NCI-H524 (cell line): ENCODE measurements at places on chromosomes 1 and 21.

- no peak for DNase-seq
These were observed 158.3 kb downstream of the FGGY start for GRCh38 chr1:59455206-59455605.

DNA sequence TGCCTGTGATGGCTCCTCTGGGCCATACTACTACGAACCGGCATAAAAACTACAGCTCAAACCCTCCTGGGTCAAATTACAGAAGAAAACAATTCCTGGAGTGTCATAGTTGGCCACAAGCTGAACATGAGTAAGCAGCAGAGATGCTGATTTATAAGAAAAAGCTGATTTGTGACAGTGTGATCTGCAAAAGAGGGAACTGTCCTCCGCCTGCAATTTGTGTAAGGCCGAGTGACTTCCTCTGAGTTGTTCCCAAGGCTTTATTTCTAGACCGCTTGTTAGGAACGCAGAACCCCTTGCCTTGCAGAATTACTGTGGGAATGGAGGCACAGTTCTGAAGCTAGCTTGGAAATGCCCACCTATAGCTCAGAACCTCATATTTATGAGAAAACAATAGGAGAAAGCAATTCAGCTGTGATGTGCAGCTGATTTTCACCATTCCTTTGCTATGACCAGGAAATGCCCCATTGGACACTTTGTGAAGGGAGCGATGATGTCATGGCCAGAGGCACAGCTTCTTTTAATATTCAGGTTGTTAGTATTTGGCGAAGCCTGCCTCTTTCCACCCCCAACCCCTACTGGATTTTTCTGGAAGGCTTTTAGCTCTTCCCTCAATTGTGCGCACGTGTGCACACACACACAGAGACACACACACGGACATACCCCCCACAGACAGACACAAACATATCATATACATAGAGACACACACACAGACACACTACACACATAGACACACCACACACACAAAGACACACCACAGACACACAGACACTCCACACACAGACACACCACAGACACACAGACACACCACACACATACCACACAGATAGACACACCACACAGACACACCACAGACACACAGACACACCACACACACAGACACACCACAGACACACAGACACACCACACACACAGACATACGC lies 47.6 kb downstream of the IER5 start:
- no peak for DNase-seq

- no peak for DNase-seq
These were observed 400.3 kb upstream of the CAMK1G start for GRCh38 chr1:209183195-209183594.

GRCh38 chr1:100438375-100438774 lies 86.1 kb downstream of the CDC14A start:
- no peak for DNase-seq

DNA sequence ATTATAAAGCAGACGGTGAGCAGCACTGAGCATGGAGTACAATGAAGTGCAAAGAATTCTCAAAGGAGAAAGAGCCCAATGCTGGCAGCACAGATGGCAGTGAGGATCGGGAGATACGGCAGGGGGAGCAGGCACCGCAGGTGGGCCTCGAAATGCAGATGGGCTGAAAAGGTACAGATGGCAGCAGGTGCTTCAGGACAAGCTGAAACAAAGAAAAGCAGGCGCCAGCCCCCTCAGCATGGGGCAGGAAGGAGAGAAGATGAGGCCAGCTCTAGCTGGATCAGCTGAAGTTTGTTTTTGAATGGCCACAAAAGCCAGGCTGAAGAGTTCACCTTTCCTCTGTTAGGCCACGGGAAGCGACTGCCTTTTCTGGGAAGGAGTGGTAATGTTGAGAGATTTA lies 7.7 kb downstream of the CFAP298 start:
- DNase-seq: peak; percentile 97
